ENCODE measurements at places on chromosomes 1 and 21.

GRCh38 chr1:3272321-3273045, 182.0 kb upstream of the ARHGEF16 start:
- no peak for DNase-seq

GRCh38 chr1:180131510-180131909, 23.2 kb upstream of the QSOX1 start:
- DNase-seq = no peak

GRCh38 chr1:78526496-78526895, 35.7 kb downstream of the PTGFR start:
- no peak for DNase-seq

- DNase-seq = no peak
Observed at GRCh38 chr1:40842207-40842606, 20.0 kb downstream of the CITED4 start.

- DNase-seq = no peak
Observed at GRCh38 chr1:10549904-10550664, 75.3 kb downstream of the PEX14 start.

- DNase-seq = no peak
Observed at GRCh38 chr1:85992791-85993190, 163.8 kb downstream of the COL24A1 start.

- no peak for DNase-seq
Observed at GRCh38 chr1:59751004-59751395, 63.7 kb upstream of the HOOK1 start.

GRCh38 chr1:17688217-17688810, 66.8 kb upstream of the ACTL8 start:
- DNase-seq = no peak

- DNase-seq = no peak
Observed at GRCh38 chr1:236541710-236542109, 17.9 kb downstream of the LGALS8 start.

DNA sequence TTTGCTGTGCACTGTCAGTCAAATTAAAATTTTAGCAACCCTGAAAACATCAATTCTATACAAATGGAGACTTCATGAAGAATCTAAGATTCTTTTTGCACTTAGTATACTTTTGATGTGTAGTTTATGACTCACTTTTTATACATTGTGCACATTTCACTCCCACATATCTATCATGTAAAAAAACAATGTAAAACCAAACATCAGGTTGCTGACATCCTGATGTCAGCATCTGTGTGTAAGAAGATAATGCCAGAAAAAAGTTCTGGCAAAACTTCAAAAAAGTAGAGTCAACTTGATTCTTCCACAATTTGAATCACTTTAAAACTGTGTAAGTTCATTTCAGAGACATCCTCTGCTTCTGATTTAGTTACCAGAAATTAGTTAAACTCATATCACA, 115.7 kb downstream of the CENPF start:
- no peak for DNase-seq

- DNase-seq = no peak
Observed at GRCh38 chr1:152444045-152444444, 30.0 kb upstream of the CRNN start.

DNA sequence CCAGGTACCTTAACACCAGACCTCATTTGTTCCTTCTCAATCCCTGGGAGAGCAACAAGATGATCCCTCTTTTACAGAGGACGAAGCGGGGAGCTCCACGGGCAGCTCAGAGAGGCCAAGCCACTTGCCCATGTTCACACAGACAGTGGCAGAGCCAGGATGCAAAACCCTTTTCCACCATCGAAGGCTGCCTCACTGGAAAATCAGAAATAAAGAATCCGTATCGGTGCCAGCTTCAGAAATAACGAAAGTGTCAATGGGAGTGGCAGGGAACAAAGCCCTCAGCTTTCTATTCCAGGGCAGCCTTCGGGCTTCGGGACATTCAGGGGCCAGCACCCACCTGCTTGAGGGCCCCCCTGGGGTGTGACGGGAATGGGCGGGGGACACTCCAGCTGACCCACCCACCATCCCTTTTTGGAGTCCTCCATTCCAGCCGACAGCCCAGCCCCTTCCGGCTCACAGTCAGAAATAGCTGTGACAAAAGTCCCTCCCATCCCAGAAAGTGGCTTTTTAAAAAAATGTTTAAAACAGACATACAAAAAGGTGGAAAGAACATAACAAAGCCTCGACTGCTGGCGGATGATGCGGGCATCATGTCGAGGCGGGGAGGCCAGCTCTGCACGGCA, 6.0 kb downstream of the IFFO2 start:
- no peak for DNase-seq

GRCh38 chr1:55284856-55285255, 69.7 kb upstream of the USP24 start:
- no peak for DNase-seq

DNA sequence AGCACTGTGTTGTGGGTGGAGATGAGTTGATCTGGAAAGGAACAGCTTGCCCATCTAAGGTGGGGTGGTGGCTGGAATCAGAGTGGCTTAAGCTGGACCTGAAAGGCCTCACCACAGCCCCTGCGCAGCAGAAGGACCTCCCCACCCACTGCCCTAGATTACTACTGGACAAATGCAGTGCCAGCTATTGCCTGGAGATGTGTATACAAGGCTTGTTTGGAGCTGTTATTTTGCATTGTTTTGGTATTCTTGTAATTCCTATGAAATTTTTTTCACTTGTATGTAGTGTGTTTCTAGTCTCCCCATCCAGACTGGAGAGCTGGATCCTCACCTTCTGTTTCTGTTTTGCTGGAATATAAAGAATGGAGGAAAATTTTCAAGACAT, 1.3 kb upstream of the SLC30A1 start:
- no peak for DNase-seq

DNA sequence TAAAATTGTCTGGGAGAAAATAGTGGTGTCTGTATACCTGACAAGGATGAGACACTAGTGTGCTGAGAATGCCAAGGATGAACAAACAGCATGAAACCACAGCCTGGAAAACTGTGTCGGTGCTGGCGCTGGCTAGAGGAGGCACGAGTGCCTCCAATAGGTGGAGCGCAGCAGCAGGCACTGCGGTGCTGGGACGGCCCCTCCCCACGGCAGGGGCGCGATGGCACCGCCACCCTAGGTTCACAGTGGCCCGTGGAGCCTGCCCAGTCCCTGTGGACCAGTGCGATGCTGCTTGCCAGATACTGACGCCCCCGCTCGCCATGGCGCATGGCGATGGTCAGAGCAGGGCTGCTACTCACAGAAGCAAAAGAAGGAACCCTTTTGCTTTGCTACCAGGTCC, 6.8 kb downstream of the CFAP410 start:
- DNase-seq = no peak

GRCh38 chr1:95829556-95829955, 595.5 kb downstream of the RWDD3 start:
- no peak for DNase-seq
